Endodermal cell (in vitro differentiated cells): ENCODE measurements at places on chromosomes 12 and 14. TPM values are rescaled to one million over a fixed set of nuclear protein-coding genes. Genes with fewer than 3 reads are reported as not detected.
A peak's percentile ranks its signal among the peaks of the same experiment; 100 is the strongest.

DNA sequence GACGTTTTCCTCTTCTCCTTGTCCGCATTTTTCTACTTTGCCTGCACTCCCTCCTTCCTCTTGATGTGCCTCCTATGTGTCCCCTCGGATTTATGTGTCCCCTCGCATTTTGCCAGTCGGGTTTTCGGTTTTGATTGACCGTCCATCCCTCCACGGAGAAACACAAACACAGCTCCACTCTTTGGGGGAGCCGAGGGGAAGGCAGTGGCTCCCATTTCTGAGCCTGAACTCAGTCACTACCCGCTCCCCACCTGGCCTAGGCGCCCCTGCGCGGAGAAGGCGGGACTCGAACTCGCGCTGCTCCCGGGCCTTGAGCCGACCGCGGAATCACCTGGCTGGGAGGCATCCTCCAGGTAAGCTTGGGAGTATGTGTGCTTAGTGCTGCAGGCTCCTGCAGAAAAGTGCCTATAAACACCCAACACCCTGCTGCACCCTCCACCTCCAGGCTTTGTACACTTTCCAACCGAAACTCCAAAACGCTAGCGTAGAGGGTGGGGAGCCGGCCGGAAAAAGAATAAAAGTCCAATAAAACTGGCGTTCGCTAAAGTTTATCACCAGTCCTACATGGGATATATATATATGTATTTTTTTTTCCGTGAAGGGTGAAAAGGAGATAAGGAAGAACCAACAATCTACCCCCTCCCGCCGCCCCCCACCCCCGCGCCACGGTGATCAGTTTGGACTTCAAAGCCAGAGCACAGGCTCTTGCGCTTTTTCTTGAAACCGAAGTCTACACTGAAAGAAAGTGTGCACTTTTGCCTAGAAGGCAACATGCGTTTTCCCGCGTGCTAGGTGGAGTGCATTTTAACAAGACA is 3.3 kb upstream of the CCND2 start:
- H3K4me1 ChIP-seq, result peaks cover 4% of the 10 kb centered on the region
- H3K4me3 ChIP-seq, result peak overlapping the region; percentile 73
- peak; percentile 87 for DNase-seq
- no peak overlapping the region for H3K27ac ChIP-seq
- peaks cover 73% of the 10 kb centered on the region for H3K27me3 ChIP-seq

DNA sequence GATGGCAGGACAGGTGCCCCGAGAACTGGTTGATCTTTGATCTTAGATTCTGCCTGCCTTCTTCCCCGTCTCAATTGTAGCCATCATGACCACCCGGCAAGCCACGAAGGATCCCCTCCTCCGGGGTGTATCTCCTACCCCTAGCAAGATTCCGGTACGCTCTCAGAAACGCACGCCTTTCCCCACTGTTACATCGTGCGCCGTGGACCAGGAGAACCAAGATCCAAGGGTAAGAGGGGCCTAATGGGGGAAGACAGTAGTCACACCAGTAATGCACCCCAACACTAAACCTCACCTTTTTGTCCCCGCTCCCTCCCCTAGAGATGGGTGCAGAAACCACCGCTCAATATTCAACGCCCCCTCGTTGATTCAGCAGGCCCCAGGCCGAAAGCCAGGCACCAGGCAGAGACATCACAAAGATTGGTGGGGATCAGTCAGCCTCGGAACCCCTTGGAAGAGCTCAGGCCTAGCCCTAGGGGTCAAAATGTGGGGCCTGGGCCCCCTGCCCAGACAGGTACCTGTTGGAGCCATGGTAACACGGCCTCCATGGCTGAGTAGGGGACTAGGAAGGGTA is 556 bp downstream of the TROAP start:
- peaks cover 11% of the 10 kb centered on the region for H3K27me3 ChIP-seq
- H3K4me1 ChIP-seq, result peaks cover 4% of the 10 kb centered on the region
- DNase-seq, result no peak
- H3K4me3 ChIP-seq, result peak overlapping the region; percentile 93

GRCh38 chr14:25150934-25151790 is 101.2 kb upstream of the STXBP6 start:
- no peak for DNase-seq
- no peaks in the 10 kb centered on the region for H3K36me3 ChIP-seq
- H3K27me3 ChIP-seq, result no peaks in the 10 kb centered on the region

- no peaks in the 10 kb centered on the region for H3K27me3 ChIP-seq
- no peak for DNase-seq
- no peak overlapping the region for H3K27ac ChIP-seq
- peaks cover 17% of the 10 kb centered on the region for H3K36me3 ChIP-seq
- no peaks in the 10 kb centered on the region for H3K4me1 ChIP-seq
Observed at GRCh38 chr12:27576667-27577347, 52.8 kb downstream of the PPFIBP1 start.

GRCh38 chr14:58699681-58700205 is 62.0 kb downstream of the DACT1 start:
- H3K36me3 ChIP-seq, result no peaks in the 10 kb centered on the region
- no peak overlapping the region for H3K27ac ChIP-seq
- no peaks in the 10 kb centered on the region for H3K27me3 ChIP-seq
- H3K4me1 ChIP-seq, result peaks cover 7% of the 10 kb centered on the region
- no peak overlapping the region for H3K4me3 ChIP-seq

DNA sequence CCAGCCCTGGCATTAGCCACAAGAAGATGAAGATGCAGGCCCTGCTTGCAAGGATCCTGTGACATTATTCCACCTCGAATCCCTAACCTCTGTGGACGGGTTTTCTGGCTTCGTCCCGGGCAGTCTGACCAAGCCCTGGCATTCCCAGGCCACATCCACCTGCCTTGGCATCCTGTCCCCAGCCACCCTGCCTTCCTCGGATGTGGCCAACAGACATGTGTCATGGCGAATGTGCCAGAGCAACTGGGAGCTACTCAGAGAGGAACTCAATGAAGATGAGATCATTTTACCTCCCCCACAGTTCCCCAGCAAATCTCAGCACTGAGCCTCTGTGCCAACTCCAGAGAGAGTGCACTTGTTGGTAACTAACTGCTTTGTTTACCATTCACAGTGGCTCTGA is 33.5 kb upstream of the KCNA5 start:
- H3K27ac ChIP-seq, result no peak overlapping the region
- DNase-seq, result no peak
- no peak overlapping the region for H3K4me3 ChIP-seq
- peaks cover 15% of the 10 kb centered on the region for H3K27me3 ChIP-seq

GRCh38 chr12:24701343-24701742 is 247.6 kb downstream of the BCAT1 start:
- no peaks in the 10 kb centered on the region for H3K4me1 ChIP-seq
- no peak overlapping the region for H3K27ac ChIP-seq
- DNase-seq, result no peak
- H3K4me3 ChIP-seq, result no peak overlapping the region

DNA sequence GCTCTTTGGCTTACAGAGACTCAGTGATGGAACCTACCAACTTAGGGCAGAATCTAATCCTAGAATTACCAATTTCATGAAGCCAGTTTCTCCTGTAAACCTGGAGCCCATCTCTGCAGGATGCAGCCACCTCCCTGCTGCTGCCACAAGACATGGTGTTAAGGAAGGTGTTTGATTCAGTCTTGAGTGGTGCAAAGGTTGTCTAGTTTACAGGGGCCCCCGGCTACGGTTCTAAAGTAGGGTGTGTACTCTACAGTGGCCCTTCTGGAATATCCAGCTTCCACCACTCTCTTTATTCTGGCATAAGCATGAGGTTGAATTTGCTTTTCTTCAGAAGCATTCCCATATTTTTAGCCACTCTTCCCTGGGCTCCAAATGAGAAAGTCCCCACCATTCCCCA is 154.1 kb upstream of the GRIP1 start:
- no peak overlapping the region for H3K27ac ChIP-seq
- no peak overlapping the region for H3K4me3 ChIP-seq
- no peak for DNase-seq
- H3K27me3 ChIP-seq, result no peaks in the 10 kb centered on the region
- H3K36me3 ChIP-seq, result no peaks in the 10 kb centered on the region

DNA sequence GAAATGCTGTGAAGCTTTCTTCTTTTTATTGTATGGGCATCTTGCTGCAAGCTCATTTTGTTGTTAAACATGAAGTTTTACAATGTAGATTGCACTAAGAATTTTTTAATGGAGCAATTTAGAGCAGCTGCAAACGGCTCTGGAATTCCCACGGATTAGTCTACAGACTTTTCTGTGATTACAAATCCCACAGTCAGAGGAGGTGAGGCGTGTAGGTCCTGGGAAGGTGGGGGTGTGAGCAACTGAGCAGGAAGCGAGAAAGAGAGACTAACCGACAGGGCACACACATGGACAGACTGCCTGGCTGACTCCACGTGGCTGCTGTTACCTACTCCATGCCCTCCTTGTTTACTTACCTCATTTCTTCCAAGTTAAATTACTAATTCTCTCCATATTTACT is 348.5 kb downstream of the NPAS3 start:
- peaks cover 6% of the 10 kb centered on the region for H3K4me1 ChIP-seq
- no peak overlapping the region for H3K4me3 ChIP-seq
- no peak overlapping the region for H3K27ac ChIP-seq

DNA sequence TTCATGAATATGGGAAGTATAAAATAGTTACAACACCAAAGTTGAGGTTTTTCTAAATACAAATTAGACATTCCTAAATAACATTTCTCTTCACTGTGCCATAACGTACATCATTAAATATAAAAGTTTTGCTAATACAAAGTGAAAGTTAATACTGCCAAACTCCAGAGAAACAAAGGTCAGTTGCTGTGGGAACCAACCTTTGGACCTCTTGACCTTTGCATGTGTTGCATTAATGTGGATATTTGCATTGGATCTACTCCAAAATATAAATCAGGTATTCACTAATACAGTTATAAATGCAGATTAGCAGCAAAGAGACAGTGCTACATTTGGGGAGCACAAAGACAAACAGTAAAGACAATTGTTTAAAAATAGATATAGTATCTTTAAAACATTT is 366.0 kb upstream of the USP15 start:
- no peak for DNase-seq
- no peaks in the 10 kb centered on the region for H3K27me3 ChIP-seq

DNA sequence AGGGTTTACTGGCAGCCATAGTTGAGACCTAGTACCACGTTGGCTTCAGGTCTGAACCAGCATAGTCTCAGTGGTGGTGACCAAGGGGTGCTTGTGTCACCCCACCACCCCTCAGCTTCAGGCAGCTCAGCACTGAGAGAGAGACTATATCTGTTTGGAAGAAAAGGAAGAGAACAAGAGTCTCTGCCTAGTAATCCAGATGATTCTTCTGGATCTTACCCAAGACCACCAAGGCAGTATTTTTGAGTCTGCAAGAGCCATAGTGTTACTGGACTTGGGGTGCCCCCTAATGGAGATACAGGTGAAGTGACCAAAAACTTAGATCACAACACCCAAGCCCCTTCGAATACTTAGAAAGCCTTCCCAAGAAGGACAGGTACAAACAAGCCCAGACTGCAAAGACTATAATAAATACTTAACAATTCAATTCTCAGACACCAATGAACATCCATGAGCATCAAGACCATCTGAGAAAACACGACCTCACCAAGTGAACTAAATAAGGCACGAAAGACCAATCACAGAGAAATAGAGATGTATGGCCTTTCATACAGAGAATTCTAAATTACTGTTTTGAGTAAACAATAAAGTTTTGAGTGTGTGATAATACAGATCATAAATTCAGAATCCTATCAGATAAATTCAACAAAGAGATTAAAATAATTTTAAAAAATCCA is 107.0 kb downstream of the HELB start:
- H3K27me3 ChIP-seq, result no peaks in the 10 kb centered on the region
- DNase-seq, result peak; percentile 84
- no peak overlapping the region for H3K4me3 ChIP-seq
- no peaks in the 10 kb centered on the region for H3K4me1 ChIP-seq
- H3K36me3 ChIP-seq, result no peaks in the 10 kb centered on the region

DNA sequence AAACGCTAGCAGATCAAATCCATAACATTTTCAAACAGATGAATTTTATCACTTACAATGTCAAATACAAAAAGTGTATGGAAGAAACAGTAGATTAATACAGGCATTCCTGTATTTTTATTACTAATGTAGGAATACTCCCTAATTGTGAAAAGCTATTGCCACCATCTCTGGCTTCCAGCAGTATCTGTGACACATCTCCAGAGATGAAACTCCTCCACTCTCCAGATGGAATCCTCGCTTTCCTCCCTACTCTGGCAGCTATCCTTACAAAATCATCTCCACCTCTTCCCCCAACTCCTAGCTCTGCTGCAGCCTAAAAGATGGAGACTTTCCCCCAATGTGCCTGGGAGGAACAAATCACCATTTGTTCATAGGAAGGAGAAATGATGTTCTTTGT is 211.4 kb downstream of the SSPN start:
- H3K27ac ChIP-seq, result no peak overlapping the region
- H3K27me3 ChIP-seq, result no peaks in the 10 kb centered on the region
- no peaks in the 10 kb centered on the region for H3K4me1 ChIP-seq
- no peak for DNase-seq
- no peaks in the 10 kb centered on the region for H3K36me3 ChIP-seq

DNA sequence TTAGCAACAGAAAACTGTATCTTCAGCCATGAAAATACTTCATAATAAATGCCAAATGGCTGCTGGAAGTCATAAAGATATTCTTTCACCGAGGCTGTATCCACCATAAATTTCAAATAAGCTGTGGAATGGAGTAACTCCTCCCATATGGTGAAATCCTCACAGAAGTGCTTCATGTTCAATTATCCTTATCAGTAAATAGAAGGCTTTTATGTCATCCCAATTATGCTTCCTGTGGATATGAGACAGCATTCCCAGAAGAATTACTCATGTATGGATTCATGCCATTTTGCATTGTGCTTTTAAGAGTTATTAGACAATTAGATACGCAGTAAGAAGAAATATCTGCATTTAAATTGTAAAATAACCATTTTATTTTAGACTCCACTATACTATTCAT is 99.0 kb downstream of the RTN1 start:
- H3K4me3 ChIP-seq, result no peak overlapping the region
- H3K36me3 ChIP-seq, result no peaks in the 10 kb centered on the region
- H3K27ac ChIP-seq, result no peak overlapping the region
- peaks cover 5% of the 10 kb centered on the region for H3K27me3 ChIP-seq

GRCh38 chr14:94119071-94119470 is 8.5 kb downstream of the IFI27 start:
- no peak overlapping the region for H3K4me3 ChIP-seq
- no peak for DNase-seq
- H3K4me1 ChIP-seq, result no peaks in the 10 kb centered on the region
- no peaks in the 10 kb centered on the region for H3K36me3 ChIP-seq

Gene USP44
- total RNA-seq, result 8.7 to 19.7 TPM (median 17.5 TPM) in 3 replicates

Gene LRP1-AS
- total RNA-seq, result not detected in 3 replicates

Gene IL31
- total RNA-seq, result not detected in 2 replicates

Gene STYK1
- 1.7 to 4.5 TPM (median 4.0 TPM) in 3 replicates for total RNA-seq

Gene KRT7
- 1.1 and 1.5 TPM in 2 replicates for total RNA-seq

Gene FGF6
- total RNA-seq, result not detected in 2 replicates

Gene ACVRL1
- 0.36 and 0.42 TPM in 2 replicates for total RNA-seq
